ENCODE measurements at places on chromosomes 11 and 22. TPM values are rescaled to one million over a fixed set of nuclear protein-coding genes. Genes with fewer than 3 reads are reported as not detected.

DNA sequence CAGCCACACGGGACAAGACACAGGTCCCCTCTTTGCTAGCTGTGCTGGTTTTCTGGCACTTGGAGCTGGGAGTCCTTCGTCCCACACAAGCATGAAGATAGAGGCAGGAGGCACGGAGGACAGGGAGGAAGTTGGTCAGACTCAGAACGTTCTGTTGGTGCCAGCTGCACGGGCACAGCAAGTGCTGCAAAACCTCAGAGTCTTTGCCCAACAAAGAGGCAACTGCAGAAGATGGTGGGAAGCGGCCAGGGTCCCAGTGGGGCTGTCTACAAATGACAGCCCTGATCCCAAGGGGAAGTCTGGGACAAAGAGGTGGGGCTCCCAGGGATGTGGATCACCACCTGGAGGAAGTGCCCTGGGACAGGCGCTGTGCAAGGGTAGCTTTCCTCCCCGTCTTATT is 9.4 kb upstream of the OSM start:
- DNase-seq = no peak
- H3K27ac ChIP-seq = no peak overlapping the region
- no peak overlapping the region for H3K4me3 ChIP-seq
- H3K4me1 ChIP-seq = no peaks in the 10 kb centered on the region

DNA sequence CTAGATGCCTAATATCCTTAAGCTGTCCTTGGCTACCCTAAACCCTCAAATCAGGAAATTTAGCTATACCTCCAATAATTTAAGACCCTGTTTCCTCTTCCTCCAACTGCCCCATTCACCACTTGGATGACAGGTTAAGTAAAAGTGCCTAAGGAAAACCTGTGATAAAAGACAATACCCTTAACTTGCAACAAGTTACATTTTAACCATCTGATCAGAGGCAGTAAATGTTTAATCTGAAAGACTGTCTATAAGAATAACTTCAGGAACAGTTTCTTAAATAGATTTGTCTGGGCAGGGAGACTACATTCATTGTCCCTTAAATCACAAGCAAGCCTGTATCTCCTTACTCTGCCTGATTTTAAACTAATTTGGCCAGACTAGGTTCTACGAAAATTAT is 129.1 kb downstream of the APOL5 start:
- no peak overlapping the region for H3K4me3 ChIP-seq
- H3K27me3 ChIP-seq = no peaks in the 10 kb centered on the region
- peak overlapping the region; percentile 27 for H3K27ac ChIP-seq
- no peaks in the 10 kb centered on the region for H3K36me3 ChIP-seq

GRCh38 chr11:67646535-67647336 is 3.8 kb downstream of the ACY3 start:
- no peaks in the 10 kb centered on the region for H3K36me3 ChIP-seq
- no peaks in the 10 kb centered on the region for H3K4me1 ChIP-seq
- no peak overlapping the region for H3K4me3 ChIP-seq
- no peak for DNase-seq
- H3K27ac ChIP-seq = no peak overlapping the region
- no peaks in the 10 kb centered on the region for H3K27me3 ChIP-seq

DNA sequence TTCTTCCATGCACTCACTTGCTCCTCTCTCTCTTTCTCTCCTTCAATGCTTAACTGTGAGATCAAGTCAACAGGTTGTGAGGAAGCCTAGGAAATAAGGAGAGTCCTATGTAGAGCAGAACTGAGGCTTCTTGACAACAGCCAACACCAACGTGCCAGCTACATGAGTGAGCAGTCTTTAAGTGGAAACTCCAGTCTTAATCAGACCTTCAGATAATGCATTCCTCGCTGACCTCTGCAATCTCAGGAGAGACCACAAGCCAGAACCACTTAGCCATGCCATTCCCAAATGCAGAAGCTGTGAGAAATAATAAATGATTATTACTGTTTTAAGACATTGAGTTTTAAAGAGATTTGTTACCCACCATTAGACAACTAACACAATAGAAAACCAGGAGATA is 6.1 kb upstream of the TEAD1 start:
- no peak overlapping the region for H3K4me3 ChIP-seq
- no peaks in the 10 kb centered on the region for H3K36me3 ChIP-seq
- DNase-seq = no peak
- no peak overlapping the region for H3K27ac ChIP-seq
- H3K27me3 ChIP-seq = no peaks in the 10 kb centered on the region

DNA sequence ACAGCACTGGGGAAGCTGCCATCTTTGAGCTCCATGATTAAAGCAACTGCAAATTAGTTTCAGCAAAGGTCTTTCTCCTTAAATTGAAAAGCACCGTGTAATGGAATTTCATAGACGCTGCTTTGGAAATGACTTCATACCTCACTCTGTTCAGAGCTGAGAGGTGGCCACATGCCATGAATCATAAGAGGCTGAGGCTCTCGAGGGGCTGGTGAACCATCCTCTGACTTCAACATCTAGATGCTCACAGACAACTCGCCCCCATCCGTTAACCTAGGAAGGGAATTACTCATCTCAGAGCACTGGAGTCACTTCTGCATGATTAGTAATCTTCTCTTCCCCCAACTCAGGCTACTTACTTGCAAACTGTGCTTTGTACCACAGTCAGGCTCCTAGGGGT is 122.3 kb downstream of the RCN1 start:
- H3K4me3 ChIP-seq = no peak overlapping the region
- H3K4me1 ChIP-seq = no peaks in the 10 kb centered on the region
- DNase-seq = no peak
- H3K36me3 ChIP-seq = no peaks in the 10 kb centered on the region
- H3K27me3 ChIP-seq = no peaks in the 10 kb centered on the region

GRCh38 chr11:57458060-57458409 is 2.3 kb upstream of the RTN4RL2 start:
- DNase-seq = no peak
- peak overlapping the region; percentile 56 for H3K4me3 ChIP-seq
- H3K36me3 ChIP-seq = no peaks in the 10 kb centered on the region
- no peaks in the 10 kb centered on the region for H3K4me1 ChIP-seq
- no peaks in the 10 kb centered on the region for H3K27me3 ChIP-seq
- peak overlapping the region; percentile 74 for H3K27ac ChIP-seq

GRCh38 chr22:47043835-47044721 is 281.6 kb downstream of the TBC1D22A start:
- H3K27ac ChIP-seq = no peak overlapping the region
- no peak overlapping the region for H3K4me3 ChIP-seq
- DNase-seq = peak; percentile 22
- H3K27me3 ChIP-seq = no peaks in the 10 kb centered on the region
- no peaks in the 10 kb centered on the region for H3K36me3 ChIP-seq
- H3K4me1 ChIP-seq = no peaks in the 10 kb centered on the region

GRCh38 chr11:29310725-29311342 is 706.0 kb downstream of the KCNA4 start:
- H3K27ac ChIP-seq = no peak overlapping the region
- H3K4me3 ChIP-seq = no peak overlapping the region
- no peak for DNase-seq
- H3K4me1 ChIP-seq = peaks cover 5% of the 10 kb centered on the region

DNA sequence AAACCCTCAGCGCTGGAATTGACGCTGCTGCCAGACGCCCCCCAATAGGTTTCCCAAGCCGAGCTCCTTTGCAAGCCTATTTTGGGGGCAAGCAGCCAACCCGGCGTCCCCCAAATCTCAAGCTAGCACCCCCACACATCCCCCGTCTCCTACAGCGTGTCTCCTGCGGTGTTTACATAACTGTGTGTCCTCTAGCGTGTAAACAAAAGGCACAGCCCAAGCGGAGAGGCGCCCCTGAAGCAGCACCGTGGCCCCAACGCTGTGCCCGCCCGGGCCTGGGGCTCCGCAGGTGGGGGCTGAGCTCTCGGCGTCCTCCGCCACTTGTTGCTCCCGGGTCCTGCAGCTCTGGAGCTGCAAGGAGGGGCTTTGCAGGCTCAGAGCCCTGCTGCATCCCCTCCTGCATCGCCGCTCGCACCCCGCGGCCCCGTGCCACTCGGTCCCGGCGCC is 1.6 kb downstream of the CADM1 start:
- H3K27me3 ChIP-seq = no peaks in the 10 kb centered on the region
- H3K27ac ChIP-seq = peak overlapping the region; percentile 82
- H3K36me3 ChIP-seq = no peaks in the 10 kb centered on the region
- H3K4me1 ChIP-seq = no peaks in the 10 kb centered on the region

- no peaks in the 10 kb centered on the region for H3K36me3 ChIP-seq
- H3K27ac ChIP-seq = no peak overlapping the region
- H3K27me3 ChIP-seq = no peaks in the 10 kb centered on the region
- no peak overlapping the region for H3K4me3 ChIP-seq
- no peak for DNase-seq
These were observed 69.2 kb upstream of the TTC12 start for GRCh38 chr11:113245216-113245615.

HIC2 gene
- total RNA-seq = 1.9 TPM

ZBTB16 gene
- total RNA-seq = 13.1 TPM

P4HA3 gene
- not detected for total RNA-seq

OR51A4 gene
- total RNA-seq = not detected

OLFML1 gene
- total RNA-seq = 3.7 TPM

Measured in right lobe of liver (tissue), 6 donors.